Thyroid gland (tissue), 4 donors: ENCODE measurements at places on chromosomes 13 and 19. TPM values are rescaled to one million over a fixed set of nuclear protein-coding genes. Genes with fewer than 3 reads are reported as not detected.

- DNase-seq: no peak
Measured at GRCh38 chr19:44702551-44703176, 3.7 kb downstream of the CEACAM16 start.

The IL4I1 gene
- total RNA-seq: not detected

DNA sequence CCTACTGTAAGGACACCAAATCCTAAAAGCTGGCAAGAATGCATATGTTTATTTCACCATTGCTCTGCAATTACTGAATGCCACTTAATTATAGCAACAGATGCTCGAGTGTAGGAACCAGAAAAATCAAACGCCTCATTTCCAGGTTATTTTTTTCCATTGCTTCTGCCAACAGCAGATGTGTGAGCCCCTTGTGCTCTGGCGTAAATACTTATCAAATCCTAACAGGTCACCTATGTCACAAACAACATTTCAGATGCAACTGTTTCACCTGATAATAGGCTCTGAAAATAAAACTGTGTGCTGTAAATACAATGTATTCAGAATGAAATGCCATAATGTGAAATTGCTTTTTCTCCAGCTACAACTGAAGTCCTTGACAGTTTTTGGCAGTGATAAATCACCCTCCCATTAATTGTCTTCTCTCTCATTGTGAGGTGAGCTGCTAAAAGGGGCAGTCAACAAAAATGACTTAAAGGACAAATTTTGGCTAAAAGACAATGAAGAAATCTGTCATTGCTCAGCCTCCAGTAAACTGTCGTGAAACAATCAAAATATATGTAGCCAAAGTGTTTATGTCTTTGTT is 344.0 kb downstream of the DACH1 start:
- no peak for DNase-seq

DNA sequence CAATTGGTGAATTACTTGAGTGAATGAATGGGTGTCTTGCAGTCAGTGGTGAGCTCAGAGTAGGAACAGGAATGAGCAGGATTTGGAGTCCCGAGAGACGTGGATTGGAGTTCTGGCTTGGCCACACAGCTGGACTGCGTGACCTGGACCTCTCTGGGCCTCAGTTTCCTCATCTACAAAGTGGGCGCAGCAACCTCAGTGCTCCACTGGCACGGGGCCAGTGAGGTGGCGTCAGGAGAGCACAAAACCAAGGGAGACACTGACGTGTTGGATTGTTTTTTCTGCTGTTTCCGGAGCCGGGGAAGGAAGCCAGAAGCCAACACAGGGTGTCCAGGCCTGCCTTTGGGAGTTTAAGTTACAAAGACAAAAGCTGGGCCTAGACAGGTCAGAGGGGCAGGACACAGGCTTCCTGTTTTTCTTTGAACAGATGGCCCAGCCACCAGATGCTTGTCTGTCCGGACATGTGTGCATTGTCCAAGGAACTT is 6.5 kb upstream of the DOCK6 start:
- peak; percentile 91 for DNase-seq

The SIGLEC7 gene
- 0.54 TPM for total RNA-seq

- DNase-seq: peak; percentile 63
Measured at GRCh38 chr19:30450100-30450499, 77.9 kb downstream of the ZNF536 start.

The RHPN2 gene
- 16.9 TPM for total RNA-seq

The C13orf42 gene
- not detected for total RNA-seq

DNA sequence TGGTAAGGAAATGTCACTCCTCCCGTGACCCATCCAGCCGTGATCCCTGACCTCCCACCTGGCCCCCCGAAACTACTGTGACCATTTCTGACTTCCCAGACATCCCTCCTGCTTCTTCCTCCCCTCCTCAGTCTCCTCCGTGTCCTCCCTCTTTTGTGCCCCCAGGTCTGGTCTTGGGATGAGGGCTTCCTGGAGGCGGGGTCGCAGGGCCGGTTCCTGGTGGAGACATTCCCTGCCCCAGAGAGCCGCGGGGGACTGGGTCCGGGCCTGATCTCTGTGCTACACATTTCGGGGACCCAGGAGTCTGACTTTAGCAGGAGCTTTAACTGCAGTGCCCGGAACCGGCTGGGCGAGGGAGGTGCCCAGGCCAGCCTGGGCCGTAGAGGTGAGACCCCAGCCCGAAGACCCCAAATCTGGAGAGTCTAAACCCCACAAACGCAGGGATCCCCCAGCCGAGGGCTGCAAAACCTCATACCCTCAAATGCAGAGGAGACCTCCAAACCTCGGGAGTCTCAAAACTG is 5.0 kb downstream of the KIRREL2 start:
- DNase-seq: no peak

- peak; percentile 91 for DNase-seq
Measured at GRCh38 chr13:51674276-51674675, 90.0 kb downstream of the WDFY2 start.

- DNase-seq: no peak
Measured at GRCh38 chr13:30763786-30764413, 28.6 kb downstream of the ALOX5AP start.
